Globus pallidus (tissue), 1 donor: ENCODE measurements at places on chromosomes 16 and 17.

DNA sequence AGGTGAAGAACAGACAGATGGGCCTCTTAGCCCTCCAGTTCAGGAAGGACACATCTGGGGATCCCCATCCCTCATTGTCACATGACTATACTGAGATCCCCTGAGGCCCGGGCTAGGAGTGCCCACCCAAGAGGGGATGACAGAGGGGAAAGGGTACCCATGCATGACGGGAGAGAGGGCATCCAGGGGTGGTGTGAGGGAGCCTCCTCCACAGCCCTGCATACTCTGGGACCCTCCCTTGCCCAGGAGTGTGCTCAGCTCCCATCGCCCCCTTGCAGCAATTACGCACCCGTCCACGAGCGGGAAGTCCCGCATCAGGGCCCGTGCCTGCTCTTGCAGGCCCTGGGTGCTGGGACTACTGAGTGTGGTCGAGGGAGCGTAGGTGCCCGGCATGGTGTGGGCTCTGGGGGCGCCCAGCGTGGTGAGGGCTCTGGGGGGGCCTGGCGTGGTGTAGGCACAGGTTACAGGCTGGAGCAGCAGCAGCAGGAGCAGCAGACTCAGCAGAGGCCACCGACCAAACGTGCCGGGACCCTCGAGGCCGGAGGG lies 6.5 kb downstream of the DPEP2 start:
- no peak for DNase-seq

- no peak for DNase-seq
Observed at GRCh38 chr16:17431012-17431411, 39.7 kb downstream of the XYLT1 start.

- no peak for DNase-seq
Observed at GRCh38 chr16:85986931-85987749, 88.2 kb downstream of the IRF8 start.

GRCh38 chr17:50630524-50631194 lies 4.0 kb upstream of the ABCC3 start:
- no peak for DNase-seq

DNA sequence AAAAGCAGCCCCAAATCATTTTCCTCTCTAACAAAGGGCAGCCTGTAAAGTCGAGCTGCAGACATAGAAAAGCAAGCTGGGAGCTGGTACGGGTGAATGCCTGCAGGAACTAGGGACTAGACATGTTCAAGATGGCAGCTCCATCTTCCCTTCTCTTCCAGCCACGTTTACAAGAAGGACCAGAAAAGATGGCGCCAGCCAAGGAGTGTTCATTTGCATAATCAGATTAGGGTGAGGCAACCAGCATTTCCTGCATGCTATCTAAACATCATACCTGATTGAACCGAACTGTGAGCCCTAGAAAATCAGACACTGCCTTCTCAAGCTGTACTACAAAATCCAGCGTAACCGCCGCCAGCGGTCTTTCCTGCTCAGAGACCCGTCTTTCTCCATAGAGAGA lies 896.8 kb downstream of the CDH11 start:
- DNase-seq, result no peak

DNA sequence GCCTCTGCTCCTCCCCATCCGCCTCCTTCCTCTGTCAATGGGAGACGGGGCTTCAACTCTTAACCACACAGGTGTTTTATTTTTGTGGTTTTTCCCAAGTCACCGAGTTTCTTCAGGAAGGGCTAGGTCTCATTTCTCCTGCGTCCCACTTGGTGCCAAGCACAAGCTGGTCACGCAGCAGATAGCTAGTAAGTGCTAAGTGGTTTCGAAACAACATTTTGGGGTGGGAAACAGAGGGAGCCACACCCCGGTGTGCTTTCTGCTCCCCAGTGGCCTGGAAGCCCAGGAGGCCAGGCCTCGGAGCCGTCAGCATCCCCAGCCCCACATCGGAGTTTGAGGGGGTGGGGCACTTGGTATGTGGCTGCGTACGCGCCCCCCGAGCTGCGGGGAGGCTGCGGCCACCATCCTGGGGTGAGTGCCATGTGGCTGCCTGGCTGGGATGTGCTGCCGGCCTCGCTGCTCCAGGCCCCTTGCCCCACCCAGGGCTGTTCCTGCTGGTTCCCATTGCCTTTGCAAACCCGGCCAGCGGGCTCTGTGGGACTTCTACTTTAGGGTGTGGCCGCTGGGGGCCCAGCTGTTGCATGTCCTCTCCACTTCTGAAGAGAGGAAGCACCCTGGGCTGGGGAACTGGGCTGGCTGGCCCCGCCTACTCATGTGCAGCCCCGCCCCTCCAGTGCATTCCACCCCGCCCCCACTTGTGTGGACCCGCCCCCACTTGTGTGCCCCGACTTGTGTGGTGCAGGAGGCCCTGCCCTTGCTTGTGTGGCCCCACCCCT lies 55.6 kb downstream of the BAIAP2 start:
- no peak for DNase-seq

- no peak for DNase-seq
Observed at GRCh38 chr17:31688701-31689100, 170.3 kb downstream of the COPRS start.

DNA sequence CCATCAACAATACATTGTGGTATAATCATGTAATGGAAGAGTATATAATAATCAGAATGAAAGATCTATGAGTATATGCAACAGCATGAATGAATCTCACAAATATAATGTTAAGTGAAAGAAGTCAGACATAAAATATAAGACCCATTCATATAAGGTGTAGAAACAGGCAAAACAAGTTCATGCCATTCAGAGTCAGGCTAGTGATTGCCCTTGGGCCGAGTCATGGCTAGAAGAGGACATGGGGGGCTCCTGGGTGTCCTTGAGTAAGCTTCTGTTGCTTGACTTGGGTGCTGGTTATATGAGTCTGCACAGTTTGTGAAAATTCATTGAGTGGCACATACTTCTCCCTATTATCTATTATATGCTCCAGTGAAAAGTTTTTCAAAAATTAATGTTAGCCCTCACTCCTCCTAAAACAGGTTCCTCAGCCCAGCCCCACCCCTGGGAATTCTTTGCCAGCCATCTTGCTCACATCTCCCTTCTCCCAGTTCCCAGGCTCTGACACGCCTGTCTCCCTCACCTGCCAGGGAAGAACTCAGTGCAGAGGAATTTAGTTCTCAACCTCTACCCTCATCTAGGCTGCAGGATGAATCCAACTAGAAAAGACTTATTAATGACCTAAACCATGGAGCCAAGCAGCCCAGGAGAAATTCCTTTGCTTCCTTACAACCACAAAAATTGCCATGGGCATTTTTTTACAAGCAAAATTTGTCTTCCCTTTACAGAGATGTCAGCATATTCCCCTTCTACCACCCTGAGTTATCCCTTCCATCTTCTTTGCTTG lies 52.4 kb upstream of the NFAT5 start:
- no peak for DNase-seq

DNA sequence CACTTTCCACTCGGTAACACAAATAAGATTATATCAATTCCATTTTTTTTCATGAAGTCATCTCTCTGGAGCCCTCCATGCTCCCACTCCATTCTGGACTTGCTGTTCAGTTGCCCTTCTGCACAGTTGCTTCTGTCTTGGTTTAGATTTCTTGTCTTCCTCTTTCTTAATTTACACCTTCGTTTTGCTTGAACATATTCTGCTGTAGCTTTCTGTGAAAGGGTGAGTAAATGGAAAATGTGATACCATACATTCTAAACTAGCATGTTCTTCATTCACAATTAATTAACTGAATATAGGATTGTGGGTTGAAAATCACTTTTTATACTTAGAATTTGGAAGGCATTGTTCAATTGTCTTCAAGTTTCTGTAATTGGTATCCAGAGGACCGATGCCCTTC lies 69.6 kb downstream of the VMP1 start:
- no peak for DNase-seq

DNA sequence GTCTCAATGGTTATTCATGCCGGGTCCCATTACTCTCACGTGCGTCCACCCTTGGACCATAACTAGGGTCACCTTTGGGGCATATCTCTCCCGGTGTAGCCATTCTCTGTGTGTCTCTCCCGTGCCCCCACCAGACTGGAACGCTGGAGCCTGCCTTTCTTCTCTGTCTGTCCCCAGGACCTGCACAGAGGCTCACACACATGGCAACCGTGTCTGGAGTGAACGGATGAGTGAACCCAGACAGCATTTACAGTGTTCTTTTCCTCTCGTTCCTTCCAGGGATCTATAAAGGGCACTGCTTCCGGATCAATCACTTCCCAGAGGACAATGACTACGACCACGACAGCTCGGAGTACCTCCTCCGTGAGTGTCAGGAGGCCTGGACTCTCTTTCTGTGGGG lies 26.4 kb upstream of the CACNG1 start:
- no peak for DNase-seq

- DNase-seq, result no peak
Observed at GRCh38 chr16:54936979-54937670, 6.5 kb downstream of the IRX5 start.

DNA sequence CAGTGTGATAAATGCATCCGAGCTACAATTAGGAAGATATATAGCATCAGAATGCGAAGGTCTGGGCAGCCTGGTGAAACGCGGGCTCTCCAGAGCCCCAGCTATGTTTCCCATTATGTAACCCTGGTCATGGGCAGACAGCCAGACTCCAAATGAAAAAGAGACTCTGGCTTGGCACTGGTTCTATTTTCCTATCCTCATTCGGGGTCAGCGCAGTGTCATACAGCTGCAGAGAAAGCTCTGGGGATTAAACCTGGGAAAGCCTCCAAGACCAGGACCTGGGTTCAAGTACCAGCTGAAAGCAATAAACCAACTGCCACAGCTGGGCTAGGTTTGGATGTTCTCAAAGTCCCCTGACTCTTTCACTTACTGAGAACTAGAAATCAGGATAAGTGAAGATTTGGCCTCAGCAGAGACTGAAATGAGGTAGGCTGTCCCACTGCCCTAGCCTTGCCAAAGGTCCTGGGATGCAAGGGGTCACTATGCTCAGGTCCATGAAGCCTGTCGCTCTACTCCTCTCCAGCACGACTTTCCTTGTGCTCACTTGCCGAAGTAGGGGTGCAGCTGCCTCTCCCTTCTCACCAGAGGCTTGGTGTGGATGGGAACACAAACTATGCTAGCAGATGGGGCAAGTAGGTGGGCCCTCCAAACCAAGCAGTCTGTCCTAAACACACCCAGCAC lies 123.8 kb downstream of the SMG6 start:
- DNase-seq, result peak; percentile 74

- no peak for DNase-seq
Observed at GRCh38 chr16:56294579-56294978, 103.3 kb downstream of the GNAO1 start.

DNA sequence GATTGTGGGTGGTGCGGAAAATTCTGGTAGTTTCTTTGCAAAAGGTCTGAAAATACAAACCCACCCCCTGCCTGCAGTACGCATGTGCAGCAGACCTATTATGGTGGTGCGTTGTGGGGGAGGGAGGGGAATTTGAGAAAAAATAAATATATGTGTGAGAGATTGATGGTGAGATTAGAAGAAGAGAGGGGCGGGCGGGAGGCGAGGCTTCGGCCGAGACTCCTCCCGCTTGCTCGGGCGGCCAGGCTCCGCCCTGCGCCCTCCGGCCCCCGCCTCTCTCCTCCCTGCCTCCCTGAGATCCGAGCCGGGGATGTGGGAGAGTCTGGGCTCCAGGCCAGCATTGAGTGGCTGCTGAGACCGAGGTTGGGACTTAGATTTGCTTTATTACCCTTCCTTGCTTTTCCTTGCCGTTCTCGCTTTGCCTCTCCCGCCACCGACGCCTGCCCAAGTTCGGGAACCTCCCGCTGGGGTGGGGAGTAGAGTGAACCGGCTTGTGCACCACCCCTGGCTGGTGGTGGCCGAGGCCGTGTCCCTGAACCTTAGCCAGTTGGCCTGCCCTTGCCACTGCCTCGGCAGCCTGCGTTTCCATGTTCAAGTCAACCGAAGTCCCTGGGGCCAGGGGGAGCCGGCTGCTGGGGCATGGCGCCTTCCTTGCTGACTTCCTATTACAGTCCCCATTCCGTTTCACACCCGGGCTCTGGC lies 956 bp upstream of the CHD3 start:
- DNase-seq, result peak; percentile 91

DNA sequence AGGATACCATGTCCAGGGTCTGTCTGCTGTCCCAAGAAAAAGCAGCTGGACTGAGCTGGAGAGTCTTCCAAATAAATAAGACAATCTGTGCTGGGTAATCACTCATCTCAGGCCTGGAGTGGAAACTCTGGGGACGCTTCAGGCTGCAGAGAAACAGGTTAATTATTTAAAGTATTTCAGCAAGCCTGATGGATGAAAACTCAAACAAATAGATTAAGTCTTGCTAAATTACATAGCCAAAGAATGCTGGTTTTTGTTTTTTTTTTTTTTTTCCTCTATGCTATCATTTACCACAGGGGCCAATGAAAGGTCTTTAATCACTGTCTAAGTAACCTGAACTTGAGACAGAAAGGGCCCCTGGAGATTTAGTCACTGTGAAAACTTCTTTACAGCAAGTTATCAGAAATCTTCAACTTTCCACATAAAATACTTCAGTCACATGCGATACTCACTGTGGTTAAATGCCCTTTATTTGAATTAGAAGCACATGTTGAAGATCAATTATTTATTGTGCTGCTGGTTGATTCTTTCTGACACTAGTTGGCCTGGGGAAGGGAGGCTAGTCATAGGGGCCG lies 31.0 kb upstream of the KCNJ2 start:
- no peak for DNase-seq

- no peak for DNase-seq
Observed at GRCh38 chr16:12661656-12662172, 142.0 kb downstream of the CPPED1 start.

GRCh38 chr16:11231367-11231970 lies 24.5 kb downstream of the SOCS1 start:
- no peak for DNase-seq

DNA sequence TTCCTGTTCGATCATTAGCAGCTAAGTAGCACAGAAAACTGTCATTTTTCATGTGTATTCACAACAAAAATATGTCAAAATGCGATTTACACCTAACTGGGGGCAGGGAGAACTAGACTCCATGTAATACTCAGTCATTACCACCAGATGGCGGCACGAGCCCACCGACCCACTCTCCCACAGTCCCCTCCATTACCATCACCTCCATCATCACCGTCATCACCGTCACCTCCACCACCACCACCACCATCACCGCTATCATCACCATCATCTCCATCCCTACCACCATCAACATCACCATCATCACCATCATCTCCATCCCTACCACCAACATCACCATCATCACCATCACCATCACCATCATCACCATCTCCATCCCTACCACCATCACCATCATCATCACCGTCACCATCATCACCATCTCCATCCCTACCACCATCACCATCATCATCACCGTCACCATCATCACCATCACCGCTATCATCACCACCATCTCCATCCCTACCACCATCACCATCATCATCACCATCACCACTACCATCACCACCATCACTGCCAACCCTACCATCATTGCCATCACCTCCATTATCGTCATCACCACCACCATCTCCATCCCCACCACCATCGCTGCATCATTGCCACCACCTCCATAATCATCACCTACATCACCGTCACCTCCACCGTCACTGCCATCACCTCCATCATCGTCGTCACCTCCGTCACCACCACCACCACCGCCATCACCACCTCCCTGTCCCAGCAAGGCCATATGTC lies 14.4 kb downstream of the NDUFAF8 start:
- DNase-seq, result peak; percentile 33
